ENCODE measurements at places on chromosomes 7 and 10.

DNA sequence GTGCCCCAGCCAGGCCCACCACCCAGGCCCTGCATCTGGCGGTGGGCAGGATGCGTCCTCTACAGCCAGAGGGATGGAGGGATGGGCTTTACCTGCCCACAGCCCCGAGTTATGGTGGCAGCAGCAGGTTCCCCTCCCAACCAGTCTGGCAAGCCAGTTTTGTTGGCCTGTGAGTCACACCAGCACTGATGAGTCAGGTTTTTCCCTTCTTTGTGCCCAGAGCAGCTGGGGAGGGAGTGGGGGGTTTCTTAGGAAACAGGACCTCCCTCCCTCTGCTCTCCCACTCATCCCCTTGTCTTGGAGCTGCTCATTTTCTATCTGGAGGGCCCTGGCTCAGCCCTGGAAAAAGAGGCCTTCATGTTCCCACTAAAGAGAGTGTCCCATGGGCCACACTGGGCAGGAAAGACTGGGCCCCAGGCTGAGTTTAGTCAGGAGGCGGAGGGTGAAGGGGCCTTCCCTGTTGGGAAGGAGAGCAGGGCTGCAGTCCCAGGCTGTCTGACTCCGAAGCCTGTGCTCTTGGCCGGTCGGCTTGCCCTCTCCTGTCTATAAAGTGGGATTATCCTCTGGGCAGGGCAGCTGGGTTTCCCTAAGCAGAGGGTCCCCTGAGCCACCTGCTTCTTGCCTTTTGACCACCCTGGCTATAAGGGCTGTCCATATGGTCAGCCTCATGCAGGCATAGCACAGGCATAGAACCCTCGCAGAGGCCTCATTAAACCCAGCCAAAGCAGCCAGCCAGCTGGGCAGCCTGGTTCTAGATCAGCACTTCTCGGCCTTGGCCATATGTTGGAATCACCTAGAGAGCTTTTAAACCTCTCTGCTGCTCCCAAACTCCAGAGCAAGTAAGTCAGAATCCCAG is 30.2 kb upstream of the ANKRD2 start:
- DNase-seq = peak; percentile 29

- DNase-seq = no peak
These were observed 11.8 kb downstream of the DPYSL4 start for GRCh38 chr10:132198381-132199181.

GRCh38 chr7:146902266-146902665 is 785.7 kb downstream of the CNTNAP2 start:
- no peak for DNase-seq

GRCh38 chr10:24642921-24643678 is 80.6 kb downstream of the ARHGAP21 start:
- peak; percentile 66 for DNase-seq

GRCh38 chr10:112980937-112981336 is 30.9 kb downstream of the TCF7L2 start:
- no peak for DNase-seq

DNA sequence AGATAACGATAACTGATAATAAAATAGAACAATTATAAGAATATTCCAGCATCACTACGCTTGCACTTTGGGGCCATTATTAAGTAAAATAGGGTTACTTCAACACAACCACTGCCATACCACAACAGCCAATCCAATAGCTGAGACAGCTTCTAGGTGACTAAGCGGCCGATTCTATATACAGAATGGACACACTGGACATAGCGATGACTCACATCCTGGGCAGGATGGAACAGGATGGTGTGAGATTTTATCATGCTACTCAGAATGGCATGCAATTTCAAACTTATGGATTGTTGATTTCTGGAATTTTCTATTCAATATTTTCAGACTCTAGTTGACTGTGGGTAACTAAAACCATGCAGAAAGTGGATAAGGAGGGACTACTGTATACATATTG is 920.9 kb downstream of the LRMDA start:
- DNase-seq = no peak

GRCh38 chr10:69655124-69655867 is 25.2 kb downstream of the FAM241B start:
- no peak for DNase-seq

DNA sequence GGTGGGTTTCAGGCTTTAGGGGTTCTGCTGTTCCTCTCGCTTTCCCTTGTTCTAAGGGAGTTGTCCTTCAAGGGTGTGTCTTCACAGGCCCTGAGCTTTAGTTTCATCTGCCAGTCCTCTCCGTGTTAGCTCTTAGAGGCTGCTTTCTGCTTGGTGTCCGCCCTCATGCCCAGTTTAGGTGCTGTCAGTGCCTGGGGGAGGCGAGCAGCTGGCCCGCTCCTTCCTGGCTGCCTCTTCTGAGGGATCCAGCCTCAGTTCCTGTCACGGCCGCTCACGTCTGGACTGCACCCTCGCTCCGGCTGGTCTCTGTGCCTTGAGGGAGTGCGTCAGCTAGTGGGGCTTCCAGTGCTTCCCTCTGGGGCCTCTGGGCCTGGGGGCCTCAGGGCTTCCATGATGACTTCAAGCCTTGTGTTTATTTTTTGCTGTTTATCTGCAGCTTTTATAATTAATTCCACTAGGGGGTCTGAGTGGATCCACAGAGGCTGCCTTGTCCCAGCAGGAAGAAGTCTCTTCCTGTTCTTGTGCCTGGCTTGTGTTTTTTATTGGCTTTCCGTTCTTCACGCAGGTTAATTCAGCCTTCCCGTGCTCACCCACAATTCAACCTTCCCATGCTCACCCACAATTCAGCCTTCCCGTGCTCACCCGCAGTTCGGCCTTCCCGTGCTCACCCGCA is 33.0 kb downstream of the WDR37 start:
- no peak for DNase-seq

GRCh38 chr10:99888622-99889021 is 106.2 kb downstream of the ABCC2 start:
- DNase-seq = no peak

DNA sequence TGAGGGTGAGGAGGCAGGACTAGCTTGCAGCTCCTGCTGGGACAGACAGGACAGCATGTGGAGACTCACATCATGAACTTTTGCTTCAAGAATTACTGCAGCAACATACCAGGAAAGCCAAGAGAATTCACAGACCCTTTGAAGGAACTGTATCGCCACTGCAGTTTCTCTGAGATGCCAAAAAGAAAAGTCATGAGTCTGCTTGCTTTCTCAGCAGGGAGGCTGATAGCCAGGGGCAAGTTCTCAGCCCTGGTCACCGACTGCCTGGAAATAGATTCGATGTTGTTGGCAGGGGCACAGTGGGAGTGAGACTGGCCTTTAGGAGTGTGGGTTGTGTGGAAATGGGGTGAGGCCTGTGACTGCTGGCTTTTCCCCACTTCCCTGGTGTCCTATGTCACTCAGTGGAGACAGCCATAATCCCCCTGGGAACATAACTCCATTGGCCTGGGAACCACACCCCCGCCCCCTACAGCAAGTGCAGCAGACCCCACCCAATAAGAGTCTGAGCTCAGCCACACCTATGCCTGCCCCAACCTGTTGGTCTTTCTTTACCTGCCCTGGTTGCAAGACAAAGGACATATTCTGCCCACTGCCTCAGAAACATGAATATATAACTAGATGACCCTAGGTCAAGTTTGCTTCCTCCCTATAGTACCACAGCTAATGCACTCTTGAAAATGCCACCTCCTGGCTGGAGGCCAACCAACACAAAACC is 1.6 kb upstream of the SAMD9 start:
- DNase-seq = no peak

- DNase-seq = no peak
These were observed 685.4 kb upstream of the MBL2 start for GRCh38 chr10:53458007-53458406.

DNA sequence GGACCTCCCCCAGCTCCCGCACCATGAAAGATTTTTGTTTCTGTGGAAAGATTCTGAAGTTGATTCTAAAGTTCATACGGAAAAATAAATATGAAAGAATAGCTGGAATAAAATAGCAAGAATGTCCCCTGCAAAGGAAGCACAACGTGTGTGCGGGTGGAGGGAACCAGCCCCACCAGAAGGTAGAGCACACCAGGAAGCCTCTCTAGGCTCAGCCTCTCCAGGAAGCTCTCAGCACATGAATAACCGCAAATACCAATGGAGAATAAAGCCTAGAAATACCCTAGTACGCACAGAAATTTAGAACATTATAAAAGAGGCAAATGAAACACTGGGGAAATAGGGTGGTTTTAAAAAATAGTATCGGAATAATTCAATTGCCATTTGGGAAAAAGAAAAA is 24.6 kb upstream of the FAM170B start:
- DNase-seq = no peak

- no peak for DNase-seq
These were observed 411.1 kb upstream of the MGMT start for GRCh38 chr10:129055986-129056385.

DNA sequence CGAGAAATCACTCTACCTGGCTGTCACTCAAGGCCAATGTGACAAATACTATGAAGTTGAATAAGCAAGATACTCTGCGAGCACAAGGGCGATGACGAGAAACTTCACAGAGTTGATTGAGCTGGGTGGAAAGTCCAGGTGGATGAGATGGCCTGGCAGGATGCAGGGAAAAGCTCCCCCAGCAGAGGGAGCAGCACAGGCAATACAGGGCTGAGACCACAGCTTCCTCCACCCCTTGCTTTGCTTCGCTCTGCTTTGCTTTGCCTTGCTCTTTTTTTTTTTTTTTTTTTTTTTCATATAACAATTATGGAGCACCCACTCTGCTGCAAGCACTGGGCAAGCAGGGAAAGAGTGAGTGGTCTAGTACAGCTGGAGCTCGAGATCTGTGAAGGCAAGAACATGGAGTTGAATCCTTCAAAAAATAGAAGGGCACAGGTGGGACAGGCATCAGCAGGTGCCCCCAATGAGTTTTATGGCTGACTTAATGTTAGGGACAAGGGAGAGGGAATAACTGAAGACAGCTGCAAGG is 88.3 kb downstream of the CABCOCO1 start:
- peak; percentile 74 for DNase-seq

DNA sequence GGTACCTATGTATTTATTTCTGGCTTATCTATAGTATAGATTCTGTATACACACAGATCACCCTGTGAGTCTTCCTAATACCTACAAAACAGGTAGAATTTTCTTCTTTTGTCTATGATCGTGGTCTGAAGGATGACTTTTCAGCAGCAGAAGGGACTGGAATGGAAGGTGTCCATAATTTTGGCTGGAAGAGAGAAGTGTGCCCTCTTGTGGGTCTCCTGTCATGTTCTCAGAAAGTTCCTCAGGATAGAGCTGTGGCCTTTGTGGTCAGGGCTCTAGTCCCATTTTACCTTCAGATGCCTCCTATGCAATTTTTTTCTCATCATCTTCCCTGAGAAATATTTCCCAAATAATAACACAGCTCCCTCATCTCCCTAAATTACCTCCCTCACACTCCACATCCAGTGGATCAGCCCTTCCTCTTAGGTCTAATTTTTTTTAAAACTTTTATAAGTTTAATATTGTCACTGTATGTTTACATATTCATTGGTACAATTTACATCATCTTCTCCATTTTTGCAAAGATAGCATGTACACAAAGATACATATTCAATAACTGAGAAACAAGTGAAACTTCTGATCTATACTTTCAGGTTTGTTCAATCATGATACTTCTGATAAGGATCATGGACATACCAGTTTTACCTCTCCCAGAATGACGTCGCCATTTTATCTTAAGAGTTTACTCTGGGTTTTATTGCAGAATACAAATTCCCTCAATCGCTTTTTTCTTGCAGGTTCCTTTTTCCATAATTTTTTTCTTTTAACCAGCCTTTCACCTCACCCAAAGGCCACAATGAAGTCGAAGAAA is 112.7 kb downstream of the REEP3 start:
- no peak for DNase-seq

- no peak for DNase-seq
These were observed 23.3 kb upstream of the PDGFA start for GRCh38 chr7:542713-543500.

DNA sequence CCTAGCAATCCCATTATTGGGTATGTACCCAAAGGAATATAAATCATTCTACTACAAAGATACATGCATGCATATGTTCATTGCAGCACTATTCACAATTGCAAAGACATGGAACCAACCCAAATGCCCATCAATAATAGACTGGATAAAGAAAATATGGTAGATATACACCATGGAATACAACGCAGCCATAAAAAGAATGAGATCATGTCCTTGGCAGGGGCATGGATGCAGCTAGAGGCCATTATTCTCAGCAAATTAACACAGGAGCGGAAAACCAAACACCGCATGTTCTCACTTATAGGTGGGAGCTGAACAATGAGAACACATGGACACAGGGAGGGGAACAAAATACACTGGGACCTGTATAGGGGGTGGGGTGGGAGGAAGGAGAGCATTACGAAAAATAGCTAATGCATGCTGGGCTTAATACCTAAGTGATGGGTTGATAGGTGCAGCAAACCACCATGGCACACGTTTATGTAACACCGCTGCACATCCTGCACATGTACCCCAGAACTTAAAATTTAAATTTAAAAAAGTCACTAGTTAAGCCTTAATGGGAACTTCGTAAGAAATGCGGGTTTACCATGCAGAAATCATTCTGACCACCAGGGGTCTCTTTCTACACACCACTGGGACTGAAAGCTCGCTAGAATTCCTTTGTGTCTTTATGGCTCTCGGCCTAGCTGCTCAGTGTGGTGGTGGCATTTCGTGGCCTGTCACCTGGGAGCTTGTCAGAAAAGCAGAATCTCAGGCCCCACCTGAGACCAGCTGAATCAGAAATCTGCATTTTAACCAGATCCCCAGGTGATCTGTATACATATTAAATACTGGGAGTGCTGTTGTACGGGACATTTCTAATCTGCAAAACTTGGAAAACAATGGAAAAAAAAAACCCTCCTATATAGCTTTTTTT is 9.5 kb downstream of the ANKRD1 start:
- peak; percentile 34 for DNase-seq

GRCh38 chr7:14761510-14762296 is 140.8 kb downstream of the DGKB start:
- DNase-seq = no peak

- no peak for DNase-seq
These were observed 503.8 kb downstream of the GRID1 start for GRCh38 chr10:85862771-85863170.

DNA sequence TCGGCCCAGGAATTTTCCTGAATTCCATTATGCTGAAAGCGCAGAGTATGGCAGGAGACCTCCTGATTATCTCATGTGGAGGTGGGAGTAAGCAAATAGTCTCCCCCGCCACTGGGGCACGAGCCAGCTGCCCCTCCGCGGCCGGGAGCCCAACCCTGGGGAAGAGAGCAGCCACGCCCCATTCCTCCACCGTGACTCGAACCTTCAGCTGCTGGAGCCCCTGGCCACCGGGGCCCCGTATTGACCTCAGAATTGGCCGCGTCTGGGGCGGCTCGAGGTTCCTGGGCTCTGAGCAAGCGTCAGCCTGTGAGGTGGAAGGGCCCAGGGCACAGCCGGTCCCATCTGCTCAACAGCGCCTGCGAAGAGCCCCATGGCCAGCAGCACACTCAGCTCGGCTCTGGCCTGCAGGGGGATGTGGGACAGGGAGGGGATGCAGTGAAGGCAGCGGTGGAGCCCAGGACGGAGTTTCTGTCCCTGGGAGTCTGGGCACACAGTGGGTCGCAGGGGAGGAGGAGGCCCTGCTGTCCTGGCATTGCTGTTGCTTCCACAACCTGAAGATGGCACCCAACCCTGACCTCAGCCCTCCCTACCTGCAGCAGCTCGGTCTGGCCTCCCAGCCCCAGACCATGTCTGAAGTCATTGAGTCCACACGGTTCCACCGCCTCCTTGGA is 97.8 kb downstream of the CHST15 start:
- DNase-seq = peak; percentile 58

All from CD4-positive, alpha-beta T cell treated with Interleukin-1 beta for 1 hour (primary cell).